Right lung (tissue), 10 donors: ENCODE measurements at places on chromosomes 12 and 14. TPM values are rescaled to one million over a fixed set of nuclear protein-coding genes. Genes with fewer than 3 reads are reported as not detected.

Gene IGFBP6
- 15.9 TPM for polyA plus RNA-seq

Gene COX8C
- 0.72 TPM for polyA plus RNA-seq

Gene DHRS2
- 0.21 TPM for polyA plus RNA-seq

Gene TOMM20L
- 0.55 TPM for polyA plus RNA-seq

DNA sequence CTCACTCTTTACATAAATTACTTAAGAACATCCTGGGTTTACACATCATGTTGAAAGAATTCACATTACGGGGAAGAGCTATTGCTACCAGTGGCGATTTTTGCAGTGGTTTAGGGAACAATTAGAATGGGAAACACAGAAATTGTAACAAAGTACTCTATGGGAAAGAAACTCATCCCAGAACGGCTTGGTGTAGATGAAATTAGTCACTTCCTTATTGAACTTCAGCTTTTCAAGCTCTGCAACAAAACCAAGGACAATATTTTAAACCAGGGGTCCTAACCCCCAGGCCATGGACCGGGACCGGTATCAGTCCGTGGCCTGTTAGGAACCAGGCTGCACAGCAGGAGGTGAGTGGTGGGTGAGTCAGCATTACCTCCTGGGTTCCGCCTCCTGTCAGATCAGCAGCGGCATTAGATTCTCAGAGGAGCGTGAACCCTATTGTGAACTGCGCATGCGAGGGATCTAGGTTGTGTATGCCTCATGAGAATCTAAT, 32.3 kb upstream of the FICD start:
- no peak for DNase-seq

Gene LRRK2
- 5.0 TPM for polyA plus RNA-seq

DNA sequence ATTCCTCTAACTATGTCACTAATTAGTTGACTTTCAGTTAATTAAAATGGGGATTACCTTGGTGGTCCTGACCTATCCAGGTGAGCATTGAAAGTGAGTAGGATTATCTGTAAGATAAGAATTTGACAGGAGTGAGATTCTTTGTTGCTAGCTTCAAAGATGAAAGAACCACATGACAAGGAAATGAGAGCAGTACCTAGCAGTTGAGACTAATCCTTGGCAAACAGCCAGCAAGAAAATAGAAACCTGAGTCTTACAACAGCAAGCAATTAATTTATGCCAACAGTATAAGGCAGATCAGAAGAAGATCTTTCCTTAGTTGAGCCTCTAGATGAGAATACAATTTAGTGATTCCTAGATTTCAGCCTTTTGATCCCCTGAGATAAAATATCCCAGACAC, 1058.4 kb downstream of the LRFN5 start:
- DNase-seq = no peak

GRCh38 chr14:69828354-69828753, 31.3 kb upstream of the SLC10A1 start:
- DNase-seq = no peak

DNA sequence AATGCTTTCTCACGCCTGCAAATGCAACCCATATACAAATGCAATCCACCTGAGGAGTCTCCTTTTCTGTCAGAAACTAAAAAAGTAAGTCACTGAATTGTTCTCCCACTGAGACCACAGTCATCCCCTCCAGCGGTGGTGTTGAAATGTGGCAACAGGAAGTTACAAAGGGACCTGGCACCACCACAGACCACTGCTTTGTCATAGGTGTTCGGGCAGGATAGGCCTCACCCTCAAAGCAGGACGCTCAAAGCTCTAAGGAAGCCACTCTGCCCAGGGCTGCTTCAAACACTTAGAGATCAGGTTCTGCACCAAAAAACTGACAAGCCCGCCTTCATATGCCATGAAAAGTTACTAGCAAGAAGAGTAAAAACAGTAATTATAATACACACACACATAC, 11.3 kb downstream of the PHLDA1 start:
- no peak for DNase-seq

Gene DDN
- polyA plus RNA-seq = 0.54 TPM

Gene CACNA2D4
- 1.9 TPM for polyA plus RNA-seq
